HS-5 (cell line): ENCODE measurements at places on chromosomes 12 and 14.

DNA sequence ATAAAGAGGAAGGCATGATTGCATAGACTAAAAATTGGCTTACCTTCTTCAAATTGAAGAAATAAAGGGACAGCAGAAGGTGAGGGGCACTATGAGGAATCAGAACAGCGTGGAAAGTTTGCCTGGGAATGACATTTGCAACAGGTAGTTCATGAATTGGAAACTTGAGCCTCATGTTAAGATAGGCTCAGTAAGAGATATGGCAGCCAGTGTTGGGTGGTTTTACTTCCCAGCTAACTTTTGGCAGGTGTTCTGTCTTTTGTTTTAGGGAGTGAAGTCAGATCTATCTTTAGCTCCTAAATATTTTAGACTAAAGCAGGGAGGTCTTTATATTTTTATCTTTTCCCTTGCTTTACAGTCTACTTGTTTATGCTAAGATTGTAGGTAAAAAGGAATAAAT lies 122.4 kb downstream of the ANO6 start:
- DNase-seq, result no peak

GRCh38 chr14:38134416-38135030 lies 73.2 kb upstream of the SSTR1 start:
- DNase-seq, result no peak

GRCh38 chr14:104845834-104846441 lies 19.1 kb upstream of the CEP170B start:
- DNase-seq, result no peak

GRCh38 chr12:109737631-109738030 lies 24.0 kb downstream of the FAM222A start:
- no peak for DNase-seq

- DNase-seq, result no peak
Measured at GRCh38 chr14:100107236-100107635, 42.0 kb downstream of the EVL start.

DNA sequence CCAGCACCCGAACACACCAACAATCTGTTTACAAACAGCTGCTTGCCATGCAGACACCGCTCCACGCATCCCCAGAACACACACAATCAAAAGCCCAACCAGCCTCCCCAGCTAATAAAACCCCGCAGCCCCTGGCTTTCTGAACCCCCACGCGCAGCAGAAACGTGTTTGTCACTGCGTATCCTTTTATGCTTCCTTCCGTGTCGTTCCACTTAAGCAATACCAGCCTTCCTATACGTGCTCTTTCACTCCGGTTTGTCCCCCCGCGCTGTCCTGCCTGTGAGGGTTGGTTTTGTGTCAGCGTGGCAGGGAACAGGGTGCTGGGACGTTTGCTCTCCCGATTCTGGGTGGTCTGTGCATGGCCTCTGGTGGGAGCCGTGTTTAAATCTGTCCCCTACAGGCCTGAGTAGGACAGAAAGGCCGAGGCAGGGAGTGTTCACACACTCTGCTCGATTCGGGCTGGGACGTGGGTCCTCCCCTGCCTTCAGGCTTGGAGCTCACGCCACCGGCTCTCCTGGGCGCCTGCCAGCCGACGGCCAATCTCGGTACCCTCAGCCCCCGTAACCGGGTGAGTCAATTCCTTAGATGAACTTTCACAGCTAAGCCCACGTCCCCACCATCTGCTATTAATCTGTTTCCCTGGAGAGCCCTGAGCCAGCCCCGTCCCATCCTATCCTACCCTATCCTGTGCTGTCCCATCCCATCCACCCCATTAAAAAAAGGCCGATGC lies 60.0 kb downstream of the NOC4L start:
- DNase-seq, result no peak

GRCh38 chr12:69007855-69008351 lies 74.9 kb upstream of the CPM start:
- no peak for DNase-seq
